ENCODE measurements at places on chromosomes 3 and 15.
A peak's percentile ranks its signal among the peaks of the same experiment; 100 is the strongest.

- peak; percentile 9 for DNase-seq
Measured at GRCh38 chr3:150146991-150147761, 176.5 kb upstream of the PFN2 start.

DNA sequence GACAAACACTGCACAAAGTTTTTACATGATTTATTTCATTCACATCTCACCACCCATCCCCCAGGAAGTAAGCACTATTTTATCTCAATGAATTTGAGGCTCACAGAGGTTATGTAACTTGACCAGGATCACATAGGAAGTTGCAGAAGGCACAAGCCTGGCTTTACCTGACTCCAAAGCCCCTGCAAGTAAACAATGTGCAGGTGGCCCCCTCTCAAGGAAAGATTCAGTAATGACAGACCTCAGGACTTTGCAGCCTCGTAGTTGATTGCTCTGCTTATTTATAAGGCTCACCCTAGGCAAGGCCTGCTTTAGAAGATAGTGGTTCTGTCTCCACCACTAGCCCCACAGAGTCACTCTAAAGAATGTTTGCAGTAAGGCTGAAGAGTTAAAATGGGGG lies 79.8 kb upstream of the MDFIC2 start:
- DNase-seq = no peak

GRCh38 chr3:65425880-65426279 lies 612.8 kb downstream of the MAGI1 start:
- DNase-seq = no peak

DNA sequence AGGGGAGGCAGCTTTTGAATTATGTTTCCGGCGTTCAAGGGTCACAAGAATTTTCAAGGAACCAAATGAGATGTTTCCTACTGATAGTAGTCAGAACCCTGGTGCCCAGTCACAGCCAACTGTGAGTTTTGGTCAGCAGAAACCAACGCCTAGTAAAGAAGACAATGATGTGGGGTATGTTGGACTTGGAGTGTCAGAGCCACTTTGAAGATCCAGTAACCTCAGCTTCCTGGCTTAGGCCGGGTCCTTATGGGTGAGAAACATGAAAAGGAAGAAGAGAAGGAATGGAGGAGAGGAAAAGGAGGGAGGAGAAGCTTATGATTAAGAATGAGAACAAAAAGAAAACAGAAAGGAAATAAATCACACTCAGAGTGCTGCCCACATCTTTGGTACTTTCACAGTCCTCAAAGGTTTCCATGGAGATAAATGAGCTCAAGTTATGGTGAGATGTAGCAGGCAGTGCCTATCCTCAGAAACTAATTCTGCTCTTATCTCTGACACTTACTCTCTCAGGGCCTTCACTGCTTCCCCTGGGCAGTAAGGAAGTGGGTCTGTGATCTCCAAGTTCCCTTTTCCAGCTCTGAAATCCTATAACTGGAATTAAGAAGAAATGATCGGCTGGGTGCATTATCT lies 2.0 kb upstream of the MCF2L2 start:
- DNase-seq = no peak

- DNase-seq = no peak
Measured at GRCh38 chr15:45442507-45443135, 64.3 kb upstream of the GATM start.

- no peak for DNase-seq
Measured at GRCh38 chr15:27734785-27735495, 364.2 kb downstream of the OCA2 start.

GRCh38 chr3:40800343-40800742 lies 275.6 kb downstream of the ZNF621 start:
- DNase-seq = no peak

- no peak for DNase-seq
Measured at GRCh38 chr3:146133441-146133840, 27.5 kb downstream of the PLOD2 start.

- DNase-seq = no peak
Measured at GRCh38 chr3:4856564-4856963, 122.7 kb upstream of the BHLHE40 start.

GRCh38 chr15:40006646-40007045 lies 32.3 kb downstream of the SRP14 start:
- no peak for DNase-seq

GRCh38 chr3:145519398-145520047 lies 641.5 kb downstream of the PLOD2 start:
- DNase-seq = no peak

DNA sequence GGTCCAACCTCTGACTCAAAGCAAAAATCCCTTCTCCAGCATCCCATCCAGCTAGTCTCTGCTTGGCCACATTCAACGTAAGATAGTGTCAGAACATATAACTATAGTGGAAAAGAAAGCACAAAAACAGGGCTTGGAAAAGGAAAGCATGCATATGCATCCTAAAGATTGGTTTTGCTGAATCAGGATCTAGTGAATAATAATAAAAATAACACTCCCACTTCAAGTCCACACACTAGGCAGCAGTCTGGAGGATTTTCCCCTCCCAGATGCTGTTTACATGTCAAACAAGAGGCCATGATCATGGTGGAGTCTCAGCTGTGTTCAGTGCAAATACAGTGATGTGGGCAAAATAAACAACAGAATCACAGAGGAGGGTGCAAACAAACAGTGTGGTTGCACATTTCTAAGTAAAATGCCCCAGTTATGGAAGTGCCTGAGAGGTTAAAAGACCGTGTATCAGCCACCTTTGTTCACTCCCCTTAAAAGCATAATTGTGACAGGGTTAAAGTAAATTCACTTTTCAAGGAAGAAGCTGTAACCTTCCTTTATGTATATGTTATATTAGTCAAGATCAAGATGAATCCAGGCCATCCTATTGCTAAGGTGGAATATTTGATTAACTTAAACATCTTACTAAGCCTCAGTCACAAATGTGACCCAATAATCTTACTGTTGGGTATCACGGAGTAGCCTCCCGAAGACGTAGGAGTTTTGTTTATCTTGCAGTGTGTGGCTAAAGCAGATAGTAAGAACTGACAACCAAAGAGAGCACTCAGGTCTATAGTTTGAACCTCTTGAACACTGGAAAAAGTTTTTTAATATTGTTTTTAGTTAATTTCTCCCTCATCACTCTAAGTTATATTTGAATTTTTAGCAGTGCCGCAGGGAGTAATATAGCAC lies 424.5 kb downstream of the SOX2 start:
- DNase-seq = no peak

- no peak for DNase-seq
Measured at GRCh38 chr3:7781395-7781794, 720.2 kb upstream of the LMCD1 start.

DNA sequence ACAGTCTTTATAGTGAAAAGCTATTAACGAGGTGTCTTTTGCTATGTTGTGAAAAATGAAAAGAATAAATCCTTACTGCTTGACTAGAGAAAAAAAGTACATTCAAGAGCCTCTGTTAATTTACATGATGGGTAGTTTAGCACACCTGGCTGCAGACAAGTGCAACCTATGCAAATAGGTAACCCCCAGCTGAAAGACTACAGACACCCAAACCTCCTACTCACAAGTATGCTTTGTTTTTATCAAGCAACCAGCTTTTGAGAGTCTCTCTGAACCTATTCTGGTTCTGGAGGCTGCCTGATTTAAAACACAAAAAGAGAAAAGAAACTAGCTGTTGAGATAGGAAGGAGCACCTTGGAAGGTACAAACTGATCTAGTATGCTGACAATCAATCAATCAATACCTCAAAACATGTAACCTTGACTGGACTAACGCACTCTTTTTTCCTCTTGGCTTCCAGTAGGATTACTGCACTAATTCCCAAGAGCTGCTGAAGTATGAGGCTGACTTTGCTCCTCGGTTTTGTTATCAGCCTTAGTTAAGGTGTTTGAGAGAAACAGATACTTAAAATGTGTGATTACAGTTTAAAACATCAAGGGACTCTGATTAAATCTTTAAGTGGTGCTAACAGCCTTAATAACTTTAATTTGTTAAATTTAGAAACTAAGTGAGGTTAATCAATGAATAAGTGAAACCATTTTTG lies 63.6 kb downstream of the OSBPL10 start:
- no peak for DNase-seq

DNA sequence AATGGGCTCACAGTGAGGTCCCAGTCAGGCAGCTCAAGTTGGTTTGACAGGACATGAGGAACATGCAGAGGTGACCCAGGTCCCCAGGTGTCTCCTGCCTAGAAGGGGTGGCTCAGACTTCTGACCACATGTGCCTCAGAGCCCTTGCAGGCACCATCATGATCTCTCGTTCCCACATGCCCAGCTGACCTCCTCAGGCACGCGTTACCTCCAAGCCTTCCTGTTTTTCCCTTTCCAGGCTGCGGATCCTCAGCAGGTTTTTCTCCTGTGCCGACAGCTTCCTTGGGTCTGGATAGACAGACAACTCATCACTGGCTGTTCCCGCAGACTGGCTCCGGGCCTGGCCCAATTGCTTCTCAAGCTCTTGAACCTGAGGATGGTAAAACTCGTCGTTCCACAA lies 30.4 kb downstream of the CCDC13 start:
- DNase-seq = no peak

DNA sequence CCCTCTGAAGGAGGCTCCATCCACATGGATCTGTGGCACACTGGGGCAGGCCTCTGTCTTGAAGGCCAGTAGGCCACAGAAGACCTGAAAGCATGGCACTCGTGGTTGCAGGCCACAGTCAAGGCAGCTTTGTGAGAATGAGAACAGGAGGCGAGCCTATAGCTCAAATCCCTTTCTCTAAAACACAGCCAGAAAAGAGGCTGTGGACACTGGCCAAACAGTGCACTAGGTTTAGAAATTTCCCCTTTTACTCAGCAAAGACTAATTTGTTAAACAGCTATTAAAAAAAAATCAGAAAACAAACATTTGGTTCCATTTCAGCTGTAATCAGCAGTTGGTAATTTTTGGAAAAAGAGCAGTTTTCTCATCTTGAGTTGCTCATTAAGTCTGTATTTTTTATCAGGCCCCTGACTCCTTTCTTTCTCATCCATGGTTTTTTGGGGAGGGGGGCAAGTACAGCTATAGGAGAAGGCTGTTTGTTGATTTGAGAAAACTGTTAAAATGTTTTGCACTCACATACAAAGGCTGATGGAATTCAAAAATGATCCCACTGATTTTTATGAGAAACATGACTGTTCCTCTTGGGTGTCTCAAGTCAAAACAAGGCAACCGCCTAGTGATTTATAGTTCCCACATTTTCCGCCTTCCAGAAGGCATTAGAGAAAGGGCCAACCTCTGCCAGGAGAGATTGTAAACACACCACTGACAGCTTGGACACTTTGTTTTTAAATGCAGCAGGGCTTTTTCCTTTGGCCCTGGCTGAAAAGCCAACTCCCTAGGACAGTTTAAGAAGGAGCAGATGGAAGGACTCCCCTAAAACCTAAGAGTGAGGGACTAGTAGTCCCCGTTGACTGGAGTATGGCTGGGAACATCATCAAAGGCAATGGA lies 28.1 kb downstream of the PARP16 start:
- DNase-seq = no peak

DNA sequence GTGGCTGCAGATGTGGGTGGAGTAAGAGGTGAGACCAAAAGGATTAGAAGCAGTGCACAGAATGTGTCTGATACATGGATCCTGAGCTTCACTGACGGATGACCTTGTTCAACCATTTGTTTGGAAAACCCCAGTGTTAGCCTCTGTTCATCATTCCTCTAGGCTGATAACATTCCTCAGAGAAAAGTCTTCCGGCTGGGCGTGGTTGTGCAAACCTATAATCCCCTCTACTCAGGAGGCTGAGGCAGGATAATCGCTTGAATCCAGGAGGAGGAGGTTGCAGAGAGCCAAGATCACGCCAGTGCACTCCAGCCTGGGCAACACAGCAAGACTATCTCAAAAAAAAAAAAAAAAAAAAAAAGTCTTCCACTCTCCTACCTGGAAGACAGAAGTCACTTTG lies 23.1 kb upstream of the CHD2 start:
- no peak for DNase-seq

DNA sequence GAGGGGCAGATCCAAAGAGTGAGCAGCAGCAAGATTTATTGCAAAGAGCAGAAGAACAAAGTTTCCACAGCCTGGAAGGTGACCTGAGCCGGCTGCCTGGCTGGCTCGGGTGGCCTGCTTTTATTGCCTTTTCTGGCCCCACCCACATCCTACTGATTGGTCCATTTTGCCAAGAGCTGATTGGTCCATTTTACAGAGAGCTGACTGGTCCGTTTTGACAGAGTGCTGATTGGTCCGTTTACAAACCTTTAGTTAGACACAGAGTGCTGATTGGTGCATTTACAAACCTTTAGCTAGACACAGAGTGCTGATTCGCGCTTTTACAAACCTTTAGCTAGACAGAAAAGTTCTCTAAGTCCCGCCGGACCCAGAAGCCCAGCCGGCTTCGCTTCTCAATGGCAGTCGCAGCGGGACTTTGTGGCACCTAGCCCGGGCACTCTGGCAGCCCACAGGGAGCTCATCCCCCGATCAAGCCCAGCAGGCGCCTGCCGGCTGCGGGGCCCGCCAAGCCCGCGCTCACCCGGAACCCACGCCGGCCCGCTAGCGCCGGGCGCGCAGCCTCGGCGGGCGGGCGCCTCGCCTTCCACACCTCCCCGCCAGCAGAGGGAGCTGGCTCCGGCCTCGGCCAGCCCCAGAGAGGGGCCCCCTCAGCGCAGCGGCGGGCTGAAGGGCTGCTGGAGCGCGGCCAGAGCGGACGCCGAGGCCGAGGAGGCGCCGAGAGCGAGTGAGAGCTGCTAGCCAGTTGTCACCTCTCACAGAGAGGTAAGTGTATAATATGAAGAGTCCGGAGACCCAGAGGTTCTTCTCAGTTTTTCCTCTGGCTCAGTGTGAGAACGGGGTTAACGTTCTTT lies 339.2 kb downstream of the CHL1 start:
- DNase-seq = no peak

DNA sequence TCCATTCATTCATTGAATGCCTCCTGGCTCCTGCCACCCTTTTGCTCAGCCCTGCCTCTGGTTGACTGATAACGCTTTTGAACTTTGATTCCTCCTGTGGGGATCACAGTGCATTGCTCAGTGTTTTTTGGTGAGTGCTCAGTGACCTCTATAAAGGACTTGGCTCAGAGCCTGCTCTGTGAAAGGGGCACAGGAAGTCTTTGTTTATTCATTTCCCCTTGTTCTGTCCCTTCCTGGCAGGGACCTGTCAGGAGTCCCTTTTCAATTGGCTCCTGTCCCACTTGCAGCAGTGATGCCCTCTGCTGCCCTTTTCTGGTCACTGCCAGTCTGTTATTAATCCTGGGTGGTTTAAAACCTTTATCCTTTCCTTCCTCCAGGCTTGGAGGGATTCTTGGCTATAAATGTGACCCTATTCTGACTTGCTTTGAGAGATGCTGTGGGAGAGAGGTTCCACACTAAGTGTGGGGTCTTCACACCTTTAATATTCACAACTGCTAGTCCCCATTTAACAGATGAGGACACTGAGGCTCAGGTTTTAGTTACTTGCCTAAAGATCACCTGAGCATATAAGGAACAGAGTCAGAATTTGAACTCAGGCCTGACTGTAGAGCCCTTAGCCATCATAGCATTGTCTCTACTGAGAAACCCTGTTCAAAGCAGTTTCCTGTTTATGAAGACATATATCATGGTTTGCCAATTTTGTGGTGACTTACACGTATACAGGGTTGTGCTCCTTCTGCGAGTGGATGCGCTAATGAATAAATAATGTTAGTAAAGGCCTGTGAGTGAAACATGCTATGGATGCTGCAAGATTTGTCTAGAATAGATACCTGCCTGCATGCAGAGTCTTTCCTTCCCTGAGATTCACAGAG lies 23.2 kb upstream of the TATDN2 start:
- DNase-seq = peak; percentile 24

Data from bone marrow (tissue), 2 donors.